Neural crest cell (in vitro differentiated cells): ENCODE measurements at places on chromosomes 16 and 17.

GRCh38 chr17:43817826-43818225 lies 15.1 kb downstream of the MPP3 start:
- no peak for DNase-seq

- DNase-seq = no peak
These were observed 345.7 kb downstream of the HAPSTR1 start for GRCh38 chr16:9437115-9437514.

GRCh38 chr16:85390511-85391174 lies 222.5 kb upstream of the GSE1 start:
- no peak for DNase-seq

DNA sequence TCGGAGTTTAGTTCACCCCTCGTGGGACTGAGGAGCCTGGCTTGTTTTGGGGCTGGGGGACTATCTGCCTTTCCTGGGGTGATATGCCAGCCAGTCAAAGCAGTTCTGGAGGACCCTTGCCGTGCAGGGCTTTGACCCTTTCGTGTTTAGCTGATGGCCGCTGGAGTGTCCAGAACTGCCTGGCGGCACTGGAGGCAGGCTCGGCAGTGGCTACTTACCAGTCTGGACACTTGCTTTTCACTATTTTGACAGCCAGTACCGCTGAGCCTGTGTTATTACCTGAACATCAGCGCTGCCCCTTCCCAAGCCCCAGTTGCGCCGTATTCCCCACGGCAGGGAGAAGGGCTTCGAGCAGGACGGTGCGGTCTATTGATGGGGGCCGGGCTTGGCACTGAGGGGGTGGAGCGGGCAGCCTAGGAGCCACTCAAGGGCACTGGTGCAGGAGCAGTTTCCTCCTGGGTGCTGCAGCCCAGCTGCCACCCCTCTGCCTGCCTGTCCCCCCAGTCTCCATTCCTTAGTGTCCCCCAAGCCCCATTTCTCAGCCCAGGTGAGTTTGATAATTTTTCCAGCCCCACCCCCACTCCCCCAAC lies 18.6 kb downstream of the CCDC92B start:
- no peak for DNase-seq
